ENCODE measurements at places on chromosomes 13 and 19.

- no peak for DNase-seq
These were observed 186.1 kb downstream of the PCCA start for GRCh38 chr13:100274942-100275506.

GRCh38 chr13:30567072-30567471 is 50.6 kb upstream of the USPL1 start:
- DNase-seq: no peak

- no peak for DNase-seq
These were observed 2125.7 kb upstream of the PCDH20 start for GRCh38 chr13:63541336-63541735.

- no peak for DNase-seq
These were observed 130.5 kb upstream of the RNF113B start for GRCh38 chr13:98307463-98308085.

DNA sequence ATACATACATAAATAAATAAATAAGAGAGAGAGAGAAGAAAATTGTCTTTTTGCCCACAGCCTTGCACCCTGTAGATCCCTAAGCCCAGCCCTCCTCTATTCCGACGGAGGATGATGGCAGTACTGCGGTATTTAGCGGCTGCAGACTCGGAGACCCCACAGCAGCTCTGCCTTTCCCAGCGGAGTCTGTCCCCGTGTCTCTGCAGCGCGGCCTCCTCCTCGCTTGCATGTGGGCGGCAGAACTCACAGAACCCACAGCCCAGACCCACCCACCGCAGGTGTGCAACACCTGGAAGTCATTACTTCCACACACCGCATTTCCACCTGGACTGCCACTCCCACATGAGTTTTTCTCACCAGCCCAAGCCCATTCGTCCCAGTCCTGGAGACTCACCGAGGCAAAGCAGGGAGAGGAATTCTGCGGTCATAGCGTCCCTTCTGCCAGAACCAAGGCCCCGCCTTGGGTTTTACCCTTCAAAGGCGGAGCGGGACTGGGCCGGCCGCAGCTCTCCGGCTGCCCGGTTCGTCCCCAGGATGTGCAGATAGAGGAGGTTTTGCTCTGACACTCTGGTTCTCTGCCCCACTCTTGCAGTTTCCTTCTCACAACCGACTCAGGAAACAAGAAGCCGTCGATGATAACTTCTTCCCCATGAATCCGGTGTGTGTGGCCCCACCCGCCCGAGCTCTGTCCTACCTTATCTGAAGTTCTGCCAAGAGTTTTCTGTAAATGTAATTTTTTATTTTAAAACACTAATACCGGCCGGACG is at the start of gene VSTM1:
Gene VSTM1, minus strand, starts transcription at position 548 of the 767 bp plus-strand sequence. Its CDS starts 120 bp downstream, at position 428.
- no peak for DNase-seq

Measured in cerebellar nuclear complex (tissue), 1 donor.